NCI-H226 (cell line): ENCODE measurements at places on chromosomes 2 and 18.

GRCh38 chr2:236752096-236752495 lies 182.5 kb downstream of the ACKR3 start:
- DNase-seq, result no peak

GRCh38 chr18:47381975-47382570 lies 130.6 kb upstream of the SKOR2 start:
- DNase-seq, result no peak

DNA sequence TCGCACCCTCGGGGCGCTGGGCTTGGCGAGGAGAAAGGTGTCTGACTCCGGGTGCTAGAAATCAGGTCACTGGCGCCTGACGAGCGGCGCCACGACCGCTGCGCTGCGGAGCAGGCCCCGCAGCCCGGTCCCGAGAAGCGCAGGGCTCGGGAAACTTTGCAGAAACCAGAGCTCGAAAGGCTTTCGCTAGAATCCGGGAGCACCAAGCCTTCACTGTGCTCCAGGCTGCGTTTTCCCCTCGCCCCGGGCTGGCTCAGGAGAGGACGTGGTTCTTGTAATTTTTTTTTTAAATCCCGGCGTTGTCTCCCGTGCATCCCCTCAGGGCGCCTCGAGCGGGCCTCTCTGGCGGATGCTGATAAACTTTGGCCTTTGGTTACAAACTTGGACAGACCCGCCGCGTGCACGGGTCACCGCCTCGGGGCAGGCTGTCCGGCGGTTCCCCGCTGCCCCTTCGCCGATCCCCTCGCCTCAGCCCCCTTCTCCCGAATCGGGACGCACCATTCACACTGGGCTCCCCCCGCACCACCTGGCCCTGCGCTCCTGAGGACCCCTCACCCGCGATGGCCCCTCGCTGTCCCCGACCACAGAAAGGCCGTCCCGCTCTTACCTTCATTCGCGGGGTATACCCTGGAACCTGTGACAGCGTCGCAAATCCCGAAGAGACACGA lies 419 bp downstream of the EPHA4 start:
- peak; percentile 11 for DNase-seq

GRCh38 chr2:83944191-83944590 lies 514.9 kb downstream of the SUCLG1 start:
- DNase-seq, result no peak

GRCh38 chr2:234249873-234250272 lies 199.4 kb downstream of the SPP2 start:
- peak; percentile 80 for DNase-seq

DNA sequence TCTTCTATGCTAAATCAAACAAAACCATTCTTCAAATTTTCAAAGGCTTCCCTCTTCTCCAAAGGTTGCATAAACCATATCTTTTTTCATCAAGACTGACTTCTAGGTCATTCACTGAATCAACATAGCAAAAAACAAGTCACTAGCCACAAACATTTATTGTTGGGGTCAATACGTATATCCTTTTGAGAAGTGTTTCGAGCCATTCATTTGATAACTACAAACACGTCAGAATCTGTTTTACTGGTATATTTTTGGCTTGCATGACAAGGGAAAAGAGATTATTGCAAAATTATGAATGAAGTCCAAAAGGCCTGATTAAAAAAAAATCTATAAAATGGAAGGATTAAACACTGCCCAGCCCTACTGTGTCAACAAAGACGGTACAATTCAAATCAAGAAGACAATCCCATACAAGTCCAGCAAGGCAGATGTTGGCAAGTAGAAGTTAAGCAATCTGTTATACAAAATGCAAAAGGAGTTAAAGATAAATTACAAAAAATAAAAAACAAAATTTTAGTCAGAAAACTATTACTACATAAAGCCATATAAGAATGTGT lies 222.4 kb downstream of the SRBD1 start:
- DNase-seq, result no peak

DNA sequence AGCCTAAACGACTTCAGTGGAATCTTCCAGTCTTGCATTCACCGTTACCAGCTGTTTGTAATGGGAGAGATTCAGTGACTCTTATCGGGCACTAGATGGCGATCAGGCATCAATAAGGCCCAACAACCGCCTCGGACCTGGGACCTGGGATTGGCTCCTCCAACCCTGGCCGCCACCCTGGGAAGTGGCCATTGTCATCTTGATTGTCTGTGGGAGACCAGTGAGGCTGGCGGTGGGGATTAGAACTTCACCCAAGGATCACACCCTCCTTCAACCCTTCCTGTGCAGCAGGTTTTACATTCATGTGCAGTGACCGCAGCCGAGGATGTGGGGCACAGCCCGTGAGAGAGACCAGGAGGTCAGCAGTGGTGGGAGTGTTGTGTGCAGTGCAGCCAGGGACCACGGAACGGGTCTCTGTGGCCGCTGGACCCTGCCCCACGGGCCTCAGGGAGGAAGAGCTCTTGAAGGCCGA lies 85.3 kb downstream of the SPP2 start:
- DNase-seq, result peak; percentile 58

- no peak for DNase-seq
Observed at GRCh38 chr2:28751956-28752630, 463 bp downstream of the PPP1CB start.

- peak; percentile 6 for DNase-seq
Observed at GRCh38 chr18:62938006-62938405, 222.7 kb downstream of the PHLPP1 start.

DNA sequence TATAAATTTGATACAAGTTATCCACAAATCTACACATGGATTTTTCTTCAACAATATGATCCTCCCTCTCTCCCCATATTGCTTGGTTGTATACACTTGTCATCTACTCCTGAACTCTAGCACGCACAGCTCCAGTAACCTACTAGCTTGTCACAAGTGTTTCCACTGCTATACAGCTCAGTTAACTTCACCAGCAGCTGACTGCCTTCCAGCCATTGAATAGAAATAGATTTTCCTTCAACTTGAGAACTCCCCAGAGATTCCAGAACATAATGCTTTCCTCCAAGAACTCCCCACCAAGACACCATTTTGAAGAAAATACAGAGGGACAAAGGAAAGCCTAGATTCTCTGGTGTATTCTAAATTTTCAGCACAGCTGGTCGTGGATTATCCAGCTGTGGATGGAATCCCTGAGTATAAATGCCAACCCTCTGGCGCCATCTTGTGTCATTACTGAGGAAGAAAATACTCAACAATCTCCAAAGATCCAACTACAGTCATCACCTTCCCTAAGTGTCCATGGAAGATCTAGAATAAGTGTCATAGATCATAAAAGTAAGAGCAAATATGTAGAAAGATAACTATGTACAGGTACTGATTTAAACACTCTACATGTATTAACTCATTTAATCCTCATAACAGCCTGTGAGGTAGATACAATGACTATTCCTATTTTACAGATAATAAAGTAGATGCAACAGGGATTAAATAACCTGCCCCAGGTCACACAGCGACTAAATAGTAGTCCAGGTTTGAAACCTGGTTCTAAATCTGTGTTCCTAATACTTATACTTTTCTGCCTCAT lies 156.7 kb downstream of the ARHGAP28 start:
- peak; percentile 39 for DNase-seq

DNA sequence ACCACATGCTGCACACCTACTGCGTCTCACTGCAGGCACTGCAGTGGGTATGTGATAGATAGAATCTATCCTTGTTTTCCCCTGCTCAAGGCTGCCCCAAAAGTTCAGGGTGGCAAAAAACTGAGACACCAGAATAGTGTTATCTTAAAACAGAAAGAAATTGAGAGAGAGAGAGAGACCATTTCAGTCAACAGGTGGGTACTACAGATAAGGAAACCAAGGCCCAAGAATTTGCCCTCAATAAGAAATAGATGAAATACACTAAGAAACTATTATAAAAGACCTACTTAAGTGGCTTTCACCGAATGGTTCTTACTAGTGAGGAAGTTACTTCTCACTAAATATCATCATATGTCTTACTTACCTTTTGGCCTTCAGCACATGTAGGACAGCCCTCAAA lies 27.9 kb downstream of the EPG5 start:
- no peak for DNase-seq

DNA sequence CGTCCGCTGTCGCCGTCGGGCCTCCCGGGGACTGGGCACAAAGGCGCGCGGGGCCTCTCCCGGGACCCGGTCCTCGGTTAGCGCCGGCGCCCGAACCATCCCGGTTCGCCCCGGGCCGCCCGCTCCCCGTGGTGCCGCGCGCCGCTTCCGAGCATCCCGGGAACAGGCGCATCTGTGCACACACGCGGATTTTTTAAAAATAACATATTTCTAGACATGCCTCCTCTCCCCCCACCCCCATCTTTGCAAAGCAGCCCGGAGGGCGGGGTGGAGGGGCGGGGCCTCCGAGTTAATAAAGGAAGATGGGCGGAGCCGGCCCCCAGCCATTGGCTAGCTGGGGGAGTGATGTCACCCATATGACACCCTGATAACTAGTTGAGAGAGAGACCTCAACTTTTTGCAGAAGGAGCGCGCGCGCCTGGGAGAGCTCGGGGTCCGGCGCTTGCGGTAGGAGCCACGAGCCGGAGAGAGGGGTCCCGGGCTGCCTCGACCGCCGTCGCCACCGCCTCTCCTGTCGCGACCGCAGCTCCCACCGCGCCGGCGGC lies at the start of gene SOX11:
Gene SOX11, plus strand, starts transcription at position 400 of the 545 bp plus-strand sequence. CDS start 338 bp downstream, outside the sequence.
- no peak for DNase-seq
